ENCODE measurements at places on chromosomes 3 and 15.
A peak's percentile ranks its signal among the peaks of the same experiment; 100 is the strongest.

- H3K4me3 ChIP-seq, result no peak overlapping the region
- H3K27me3 ChIP-seq, result no peaks in the 10 kb centered on the region
- H3K27ac ChIP-seq, result no peak overlapping the region
- no peak for DNase-seq
Measured at GRCh38 chr3:51887620-51888019, 12.2 kb upstream of the IQCF5 start.

DNA sequence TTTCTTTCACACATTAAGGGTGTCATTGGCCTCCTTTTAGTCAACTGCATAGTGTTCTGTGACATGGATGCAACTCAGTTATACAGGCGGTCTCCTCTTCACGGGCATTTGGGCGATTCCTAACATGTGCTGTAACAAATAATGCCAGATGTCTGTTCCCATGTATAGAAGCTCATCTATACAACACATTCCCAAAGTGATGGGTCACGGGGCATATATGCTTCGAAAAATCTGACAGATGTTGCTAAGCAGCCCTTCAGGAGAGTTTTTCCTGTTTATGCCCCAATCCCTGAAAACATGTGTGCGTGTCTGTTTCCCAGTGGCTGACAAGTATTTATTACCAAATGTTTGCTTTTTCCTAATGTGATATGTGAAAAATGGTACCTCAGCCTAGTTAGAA lies 25.8 kb downstream of the LRRK1 start:
- H3K4me3 ChIP-seq, result no peak overlapping the region
- DNase-seq, result no peak
- no peaks in the 10 kb centered on the region for H3K36me3 ChIP-seq
- no peak overlapping the region for H3K27ac ChIP-seq
- H3K27me3 ChIP-seq, result no peaks in the 10 kb centered on the region
- no peaks in the 10 kb centered on the region for H3K4me1 ChIP-seq

DNA sequence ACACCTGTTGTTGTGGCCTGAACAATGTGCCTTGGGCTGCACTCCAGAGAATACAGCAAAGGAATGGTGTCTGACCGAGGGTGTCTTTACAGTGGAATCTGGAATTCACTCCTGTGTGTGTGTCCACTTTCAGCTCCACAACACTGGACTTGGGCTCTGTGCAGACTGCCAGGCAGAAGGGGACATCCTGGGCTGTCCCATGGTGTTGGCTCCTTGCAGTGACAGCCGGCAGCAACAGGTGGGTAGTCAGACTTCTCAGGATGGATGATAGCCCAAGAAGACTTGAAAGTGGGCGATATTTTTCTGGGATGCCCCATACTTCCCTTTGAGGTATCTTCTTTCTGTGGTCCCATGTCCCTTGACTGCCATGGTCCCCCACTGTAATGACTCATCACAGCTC lies 45.0 kb downstream of the DPH3 start:
- DNase-seq, result no peak
- H3K4me3 ChIP-seq, result no peak overlapping the region
- no peak overlapping the region for H3K27ac ChIP-seq
- H3K4me1 ChIP-seq, result no peaks in the 10 kb centered on the region
- H3K36me3 ChIP-seq, result no peaks in the 10 kb centered on the region

DNA sequence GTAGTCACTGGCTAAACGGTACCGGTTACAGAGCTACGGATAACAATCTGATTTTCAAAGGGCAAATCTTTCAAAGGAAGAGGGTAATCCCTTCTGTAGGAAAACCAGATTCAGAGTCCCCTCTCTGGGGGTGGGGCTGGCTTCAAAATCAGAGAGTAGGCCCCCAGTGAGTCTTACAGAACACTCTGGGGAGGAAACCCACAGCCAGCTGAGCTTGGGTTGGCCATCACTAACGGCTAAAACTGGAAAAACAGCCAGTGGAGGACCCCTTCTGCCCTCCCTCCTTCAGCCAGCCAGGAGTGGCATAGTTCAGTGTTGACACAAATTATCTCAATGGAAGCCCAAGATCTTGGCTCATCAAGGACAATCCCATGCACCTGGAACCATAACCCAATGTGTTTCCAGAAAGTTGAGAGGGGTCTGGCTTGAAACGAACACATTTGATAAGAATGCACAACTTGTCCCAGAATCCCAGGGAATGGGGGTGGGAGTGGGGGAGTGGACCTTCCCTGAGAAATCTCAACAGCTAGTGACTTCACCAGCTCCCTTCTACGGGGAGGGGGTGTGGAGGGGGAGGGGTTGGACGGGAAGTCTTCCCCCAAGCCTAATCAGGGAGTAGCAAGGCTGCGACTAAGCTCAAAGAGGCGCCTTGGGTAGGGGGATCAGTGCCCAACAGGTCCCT lies 1.0 kb downstream of the RASL12 start:
- H3K4me1 ChIP-seq, result no peaks in the 10 kb centered on the region
- no peaks in the 10 kb centered on the region for H3K27me3 ChIP-seq
- DNase-seq, result no peak
- peak overlapping the region; percentile 47 for H3K4me3 ChIP-seq
- H3K27ac ChIP-seq, result peak overlapping the region; percentile 76

DNA sequence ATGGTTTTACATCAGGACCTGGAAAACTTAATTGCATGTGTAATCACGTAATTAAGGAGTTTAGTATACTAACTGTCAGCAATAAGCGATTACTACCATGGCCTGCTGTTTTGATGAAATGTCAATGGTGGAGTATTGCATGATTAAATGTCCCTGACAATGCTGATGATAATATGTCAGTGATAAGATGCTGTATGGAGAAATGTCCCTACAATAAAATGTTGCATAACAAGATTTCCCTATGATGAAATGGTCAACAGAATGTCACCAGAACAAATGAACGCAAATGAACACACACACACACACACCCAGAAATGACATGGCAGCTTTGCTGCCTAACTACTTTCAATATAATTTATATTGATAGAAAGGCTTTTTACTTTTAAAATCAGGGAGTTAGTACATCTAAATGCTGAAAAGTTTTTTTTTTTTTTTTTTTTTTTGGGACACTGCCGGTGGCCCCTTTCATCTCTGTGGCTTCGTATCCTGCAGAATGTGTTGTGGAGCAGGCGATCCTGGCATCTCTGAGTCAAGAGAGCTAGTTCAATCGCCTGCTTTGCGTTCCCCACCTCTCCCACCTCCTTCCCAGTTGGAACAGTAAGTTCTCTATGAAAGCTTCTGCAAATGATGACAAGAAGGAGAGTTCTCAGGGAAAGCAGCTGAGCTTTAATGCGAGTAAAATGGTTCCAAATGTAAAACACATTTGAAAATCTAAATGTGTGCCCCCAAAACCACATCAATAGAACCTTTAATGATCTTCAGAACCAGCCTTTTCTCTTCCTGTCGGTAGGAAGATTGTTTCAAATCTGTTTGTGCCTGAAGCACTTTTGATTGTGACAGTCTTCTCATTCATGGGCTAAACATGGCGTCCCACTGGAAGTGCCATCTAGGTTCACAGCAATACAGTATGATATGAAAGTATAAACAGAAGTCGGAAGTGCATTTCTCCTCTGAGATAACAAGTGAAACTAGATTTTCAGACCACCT lies 170.1 kb upstream of the GBE1 start:
- H3K4me3 ChIP-seq, result no peak overlapping the region
- H3K4me1 ChIP-seq, result no peaks in the 10 kb centered on the region
- H3K27ac ChIP-seq, result no peak overlapping the region

- no peaks in the 10 kb centered on the region for H3K27me3 ChIP-seq
- no peak for DNase-seq
- H3K4me3 ChIP-seq, result no peak overlapping the region
- no peaks in the 10 kb centered on the region for H3K36me3 ChIP-seq
- no peaks in the 10 kb centered on the region for H3K4me1 ChIP-seq
Measured at GRCh38 chr3:160451602-160452001, 2.0 kb upstream of the TRIM59 start.

DNA sequence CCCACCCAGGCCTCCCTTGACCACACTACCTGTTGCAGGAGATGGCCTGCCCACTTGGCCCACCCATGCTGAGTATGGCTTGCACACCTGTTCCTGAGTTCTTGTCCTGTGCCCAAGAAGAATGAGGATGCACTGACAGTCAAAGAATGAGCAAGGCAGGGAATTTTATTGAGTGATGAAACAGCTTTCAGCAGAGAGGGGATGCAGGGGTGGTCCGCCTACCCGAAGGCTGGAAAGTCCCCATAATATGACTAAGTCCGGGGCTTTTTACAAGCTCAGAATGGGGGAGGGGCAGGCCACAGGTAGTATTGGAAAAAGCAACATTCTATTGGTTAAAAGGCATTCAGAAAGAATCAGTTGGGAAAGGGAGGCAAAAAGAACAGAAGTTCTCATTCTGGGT lies 29.9 kb upstream of the RNU6-1 start:
- H3K27ac ChIP-seq, result no peak overlapping the region
- DNase-seq, result no peak
- no peaks in the 10 kb centered on the region for H3K36me3 ChIP-seq
- no peak overlapping the region for H3K4me3 ChIP-seq
- H3K27me3 ChIP-seq, result no peaks in the 10 kb centered on the region

DNA sequence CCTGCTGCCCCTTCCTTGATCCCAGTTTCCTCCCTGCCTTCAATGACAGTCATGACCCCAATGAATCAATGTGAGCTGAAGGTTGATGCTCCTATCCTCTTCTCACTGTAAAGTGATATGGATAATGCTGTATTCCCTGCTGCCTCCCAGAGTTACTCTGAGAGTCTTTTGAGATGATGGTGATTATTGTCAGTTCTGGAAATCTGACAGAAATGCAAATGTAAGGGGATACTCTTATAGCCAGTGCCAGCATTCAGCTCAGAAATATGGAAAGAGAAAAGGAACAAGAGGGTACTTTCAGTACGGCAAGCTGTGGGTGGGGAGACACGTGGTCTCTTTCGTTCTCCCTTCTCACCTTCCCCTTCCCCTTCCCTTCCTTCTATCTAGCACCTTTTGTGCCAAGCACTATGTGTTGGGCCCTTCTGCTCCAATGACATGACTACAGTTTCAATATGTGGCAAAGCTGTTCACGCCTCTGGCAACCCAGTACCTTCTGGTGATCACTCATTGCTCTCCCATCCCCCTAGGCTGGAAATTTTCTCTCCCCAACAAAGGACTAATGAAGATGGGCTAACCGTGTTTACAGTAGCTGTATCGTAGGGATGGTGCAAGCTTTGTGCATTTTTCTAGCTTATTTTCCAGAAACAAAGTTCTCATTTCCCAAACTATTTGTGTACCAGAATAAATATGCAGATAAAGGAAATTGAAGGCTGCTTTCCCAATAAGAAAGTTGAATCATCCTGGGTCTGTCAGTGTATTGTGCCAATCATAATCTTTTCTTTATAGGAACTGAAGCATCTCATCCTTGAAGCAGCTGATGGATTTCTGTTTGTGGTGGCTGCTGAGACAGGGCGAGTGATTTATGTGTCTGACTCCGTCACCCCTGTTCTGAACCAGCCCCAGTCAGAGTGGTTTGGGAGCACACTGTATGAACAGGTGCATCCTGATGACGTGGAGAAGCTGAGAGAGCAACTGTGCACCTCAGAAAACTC lies 70.3 kb downstream of the ARNT2 start:
- H3K36me3 ChIP-seq, result no peaks in the 10 kb centered on the region
- no peak for DNase-seq
- H3K4me3 ChIP-seq, result no peak overlapping the region
- no peaks in the 10 kb centered on the region for H3K27me3 ChIP-seq

DNA sequence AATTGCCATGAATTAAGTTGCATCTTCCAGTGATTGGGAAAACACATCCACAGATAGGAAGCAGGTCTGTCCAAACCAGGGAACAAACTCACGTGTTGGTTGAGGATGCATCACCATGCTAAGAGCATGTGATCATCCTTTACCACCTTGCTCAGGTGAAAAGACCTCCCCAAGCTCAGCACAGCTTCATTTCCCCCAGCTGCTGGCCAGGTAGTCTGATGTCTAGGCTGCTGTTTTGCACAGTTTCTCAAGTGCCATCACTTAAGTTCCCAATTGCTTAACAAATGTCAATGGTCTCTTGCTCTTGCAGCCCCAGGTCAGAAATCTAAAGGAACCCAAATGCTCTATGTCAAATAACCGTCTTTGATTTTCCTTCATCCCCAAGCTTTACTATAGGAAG lies 34.2 kb downstream of the WNT5A start:
- H3K36me3 ChIP-seq, result no peaks in the 10 kb centered on the region
- DNase-seq, result no peak
- no peaks in the 10 kb centered on the region for H3K27me3 ChIP-seq
- H3K4me1 ChIP-seq, result no peaks in the 10 kb centered on the region
- H3K4me3 ChIP-seq, result no peak overlapping the region
- no peak overlapping the region for H3K27ac ChIP-seq

DNA sequence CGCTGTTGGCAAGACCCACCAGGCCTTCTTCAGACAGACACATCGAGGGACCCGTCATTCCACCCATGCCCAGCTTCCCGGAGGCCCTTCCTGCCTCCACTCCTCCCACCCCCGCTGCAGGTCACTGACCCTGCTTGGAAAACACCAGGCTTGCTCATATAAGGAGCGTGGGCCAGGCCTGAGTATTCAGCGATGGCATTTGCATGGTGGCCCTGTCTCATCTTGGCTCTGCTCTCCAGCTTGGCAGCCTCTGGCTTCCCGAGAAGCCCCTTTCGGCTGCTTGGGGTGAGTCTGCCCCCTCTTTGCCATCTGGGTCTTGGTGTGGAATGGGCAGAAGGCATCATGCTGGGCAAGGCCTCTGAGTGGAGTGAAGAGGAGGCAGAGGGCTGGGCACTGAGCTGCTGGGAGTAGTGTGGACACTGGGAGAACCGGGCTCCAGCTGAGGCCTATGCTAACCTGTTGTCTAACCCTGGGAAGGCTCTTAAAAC lies at the start of gene ITIH3:
Gene ITIH3 (plus strand): TSS at position 185 of the 488 bp plus-strand sequence. CDS start 8 bp downstream, at position 193.
- DNase-seq, result no peak
- H3K36me3 ChIP-seq, result no peaks in the 10 kb centered on the region
- peak within 1 kb of the TSS; percentile 52 for H3K27ac ChIP-seq
- no peak within 1 kb of the TSS for H3K4me3 ChIP-seq

DNA sequence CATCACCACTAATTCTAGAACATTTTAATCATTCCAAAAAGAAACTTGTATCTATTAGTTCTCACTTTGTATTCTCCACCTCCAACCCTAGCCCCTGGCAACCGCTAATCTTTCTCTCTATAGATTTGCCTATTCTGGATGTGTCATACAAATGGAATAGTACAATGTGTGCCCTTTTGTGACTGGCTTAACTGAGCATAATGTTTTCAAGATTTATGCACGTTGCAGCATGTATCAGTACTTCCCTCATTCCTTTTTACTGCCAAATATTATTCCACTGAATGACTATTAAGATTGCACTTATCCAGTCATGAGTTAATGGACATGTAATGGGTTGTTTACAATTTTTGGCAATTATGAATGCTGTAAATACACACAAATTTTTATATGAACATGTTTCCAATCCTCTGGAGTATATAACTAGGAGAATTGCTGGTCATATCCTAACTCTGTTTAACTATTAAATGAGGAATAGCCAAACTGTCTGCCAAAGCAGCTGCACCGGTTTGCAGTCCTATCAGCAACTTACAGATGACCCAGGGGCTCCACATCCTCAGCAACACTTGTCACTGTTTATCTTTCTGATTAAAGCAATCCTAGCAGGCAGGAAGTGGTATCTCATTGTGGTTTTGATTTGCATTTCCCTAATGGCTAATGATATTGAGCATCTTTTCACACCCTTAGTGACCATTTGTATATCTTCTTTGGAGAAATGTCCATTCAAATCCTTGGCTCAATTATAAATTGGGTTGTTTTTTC lies 42.9 kb downstream of the DCUN1D1 start:
- no peak for DNase-seq
- no peaks in the 10 kb centered on the region for H3K27me3 ChIP-seq
- H3K4me1 ChIP-seq, result no peaks in the 10 kb centered on the region
- H3K4me3 ChIP-seq, result no peak overlapping the region

Data from breast epithelium (tissue), 4 donors.